ENCODE measurements at places on chromosomes 2 and 18.

DNA sequence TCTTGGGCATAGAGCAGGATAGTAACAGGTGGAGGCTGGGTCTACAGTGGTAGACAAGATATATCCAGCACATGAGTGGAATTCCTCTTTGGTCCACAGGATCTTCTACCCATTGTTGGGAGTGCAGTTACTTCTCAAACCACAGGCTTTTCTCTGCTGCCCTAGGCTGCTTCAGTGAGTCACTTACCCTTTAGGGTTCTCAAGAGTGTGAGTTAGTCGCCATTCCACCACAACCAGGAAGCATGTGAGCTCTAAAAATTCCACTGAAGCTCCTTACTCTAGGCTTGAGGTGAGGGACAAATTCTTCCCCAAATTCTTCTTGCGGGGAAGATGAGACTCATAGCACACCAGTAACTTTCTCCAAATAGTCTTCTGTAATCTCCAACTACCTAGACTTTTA, 189.4 kb downstream of the PLCL1 start:
- DNase-seq = no peak

- DNase-seq = no peak
Observed at GRCh38 chr2:99240431-99240830, 15.0 kb downstream of the LYG2 start.

DNA sequence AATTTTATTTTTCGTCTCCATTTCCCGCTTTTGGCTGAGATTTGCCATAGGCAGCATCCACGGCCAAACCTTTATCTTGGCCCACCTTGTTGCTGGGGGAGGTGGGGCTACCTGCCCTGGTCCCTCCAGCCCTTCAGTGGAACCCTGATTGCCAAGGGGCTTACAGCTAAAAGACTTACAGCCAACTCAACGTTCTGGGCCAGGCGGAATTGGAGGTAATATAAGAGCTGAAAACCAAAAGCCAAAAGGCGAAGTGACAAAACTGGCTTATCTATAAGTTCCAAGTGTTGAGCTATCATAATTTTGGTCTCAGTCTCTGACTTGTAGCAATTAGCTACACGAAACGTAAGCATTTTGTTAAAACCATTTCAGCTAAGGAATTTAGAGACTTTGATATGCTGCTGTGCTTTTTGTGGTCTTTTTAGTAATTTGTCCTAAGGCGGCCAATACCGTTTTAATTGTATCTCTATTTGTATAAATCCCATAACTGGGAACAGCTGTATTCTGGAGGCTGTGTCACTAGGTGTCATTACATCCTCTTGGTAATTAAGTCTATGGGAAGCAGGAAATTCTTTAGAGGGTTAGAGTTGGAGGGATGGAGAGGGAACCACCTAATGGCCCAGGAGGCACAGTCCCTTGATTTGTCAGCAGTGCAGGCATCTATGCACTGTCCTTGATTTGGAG, 24.0 kb downstream of the PDCD1 start:
- no peak for DNase-seq

GRCh38 chr2:69917852-69918251, 2.9 kb downstream of the MXD1 start:
- no peak for DNase-seq

DNA sequence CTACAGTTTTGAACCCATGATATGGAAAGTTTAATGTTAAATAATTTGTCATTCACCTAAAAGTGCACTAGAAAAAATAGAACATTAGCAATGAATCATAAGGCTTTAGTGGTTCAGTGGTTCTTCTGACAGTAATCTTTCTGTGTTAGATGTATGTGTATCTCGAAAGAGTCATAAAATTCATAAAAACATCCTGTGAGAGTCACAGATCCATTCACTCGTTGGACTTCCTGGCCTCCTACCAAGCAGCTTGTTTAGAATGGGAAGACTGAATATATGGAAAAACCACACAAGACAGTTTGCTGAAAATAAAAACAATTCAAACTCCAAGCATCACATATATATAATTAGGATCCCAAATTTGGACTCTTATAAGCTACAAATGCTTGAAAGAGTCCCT, 34.8 kb downstream of the ADNP2 start:
- no peak for DNase-seq

GRCh38 chr2:126446106-126446695, 209.8 kb upstream of the GYPC start:
- DNase-seq = no peak

GRCh38 chr18:25229081-25229480, 122.9 kb downstream of the ZNF521 start:
- no peak for DNase-seq

- no peak for DNase-seq
Observed at GRCh38 chr2:72891091-72891818, 4.0 kb downstream of the SPR start.

DNA sequence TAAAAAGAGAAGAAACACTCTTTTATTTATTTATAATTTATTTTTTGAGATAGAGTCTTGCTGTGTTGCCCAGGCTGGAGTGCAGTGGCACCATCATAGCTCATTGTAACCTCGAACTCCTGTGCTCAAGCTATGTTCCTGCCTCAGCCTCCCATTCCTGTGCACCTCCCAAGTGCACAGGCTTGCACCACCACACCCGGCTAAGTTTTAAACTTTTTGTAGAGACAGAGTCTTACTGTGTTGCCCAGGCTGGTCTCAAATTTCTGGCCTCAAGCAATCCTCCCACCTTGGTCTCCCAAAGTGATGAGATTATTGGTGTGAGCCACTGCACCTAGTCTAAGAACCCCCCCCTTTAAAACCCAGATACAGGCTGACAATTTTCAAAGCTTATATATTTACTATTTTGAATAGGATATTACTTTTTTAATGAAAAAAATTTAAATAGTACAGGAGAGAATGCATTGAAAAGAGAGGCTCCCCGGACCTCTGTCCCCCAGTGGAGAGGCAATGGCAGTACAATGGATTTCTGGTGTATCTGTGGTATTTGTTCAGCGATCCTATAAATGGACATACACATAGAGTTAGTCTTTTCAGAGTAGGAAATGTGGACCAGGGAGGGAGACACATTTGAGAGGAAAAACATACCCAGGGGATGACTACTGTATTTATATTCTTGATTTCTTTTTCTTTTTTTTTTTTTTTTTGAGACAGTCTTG, 48.1 kb upstream of the CNOT11 start:
- no peak for DNase-seq

DNA sequence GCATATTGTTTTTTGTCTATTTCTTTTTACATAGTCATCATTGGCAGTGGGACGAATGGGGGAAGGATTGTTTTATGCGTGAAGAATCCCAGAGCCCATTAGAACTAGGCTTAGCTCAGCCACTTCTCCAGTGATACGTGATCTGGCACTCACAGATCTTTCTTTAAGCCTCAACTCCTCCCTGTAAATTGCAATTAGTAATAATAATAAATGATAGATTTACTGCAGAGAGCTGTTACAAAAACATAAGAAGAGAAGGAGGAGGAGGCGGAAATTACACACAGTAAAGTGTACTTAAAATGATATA, 629.3 kb downstream of the NRXN1 start:
- no peak for DNase-seq

DNA sequence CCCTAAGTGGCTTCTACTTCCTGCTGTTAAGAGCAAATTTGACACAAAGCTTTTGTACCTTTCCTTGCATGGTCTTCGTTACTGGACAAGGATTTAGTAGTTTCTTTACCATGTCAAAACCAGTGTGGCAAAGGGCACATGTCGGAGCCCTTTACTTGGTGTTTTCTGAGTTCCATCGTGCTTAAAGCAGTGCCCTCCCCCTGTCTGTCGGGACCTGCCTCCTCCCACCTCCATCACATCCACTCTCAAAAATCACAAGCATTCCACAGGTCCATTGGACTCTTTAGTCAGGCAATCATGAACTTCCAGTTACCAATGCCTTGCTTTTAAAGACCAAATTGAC, 763 bp downstream of the CCDC141 start:
- DNase-seq = no peak

GRCh38 chr18:23994361-23994902, 20.1 kb upstream of the TTC39C start:
- no peak for DNase-seq

GRCh38 chr2:124309563-124310138, 284.6 kb downstream of the CNTNAP5 start:
- DNase-seq = no peak

GRCh38 chr2:230043461-230043860, 25.3 kb downstream of the SLC16A14 start:
- DNase-seq = no peak
